NCI-H187 (cell line): ENCODE measurements at places on chromosomes 6 and 20.

DNA sequence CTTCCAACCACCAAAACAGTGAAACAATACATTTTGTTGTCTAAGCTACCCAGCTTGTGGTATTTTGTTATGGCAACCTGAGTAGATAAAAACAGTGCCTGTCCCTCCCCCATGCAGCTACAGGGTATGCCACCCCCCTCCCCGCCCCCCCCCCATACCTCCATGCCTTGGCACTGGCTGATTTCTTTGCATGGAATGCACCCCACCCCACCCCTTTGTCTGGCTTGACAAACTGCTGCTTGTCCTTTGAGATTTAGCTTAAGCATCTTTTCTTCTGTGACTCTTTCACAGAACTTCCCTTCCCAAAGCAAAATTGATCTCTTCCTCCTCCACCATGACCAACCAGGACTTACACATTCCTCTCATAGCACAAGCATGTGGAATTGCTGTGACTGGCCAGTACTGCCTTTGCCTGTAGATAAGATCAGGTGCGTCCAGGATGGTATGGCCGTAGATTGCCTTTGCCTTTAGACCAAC, 64.6 kb upstream of the ADGRF1 start:
- DNase-seq, result no peak

GRCh38 chr20:49913399-49914047, 1.8 kb downstream of the SPATA2 start:
- DNase-seq, result no peak

DNA sequence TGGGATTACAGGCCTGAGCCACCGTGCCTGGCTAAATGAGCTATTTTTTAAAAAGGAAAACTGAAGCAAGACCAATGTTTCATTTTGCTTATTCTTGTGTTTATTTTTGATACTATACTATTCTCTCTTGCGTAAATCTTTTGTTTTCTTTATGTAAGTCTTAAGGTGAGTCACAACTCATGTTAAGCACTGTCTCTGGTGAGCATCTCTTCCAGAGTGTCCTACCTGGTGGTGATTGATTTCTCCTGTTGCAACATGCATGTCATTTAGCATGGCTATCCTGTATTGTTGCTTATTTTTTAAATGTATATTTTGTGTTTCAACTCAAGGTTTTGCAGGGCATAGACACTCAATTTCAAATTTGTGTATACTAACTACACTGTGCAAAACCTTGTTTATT, 336.0 kb downstream of the RFPL4B start:
- DNase-seq, result no peak

- DNase-seq, result no peak
Observed at GRCh38 chr20:46580613-46581205, 30.3 kb upstream of the OCSTAMP start.
